GM23248 (cell line): ENCODE measurements at places on chromosomes 16 and 17. TPM values are rescaled to one million over a fixed set of nuclear protein-coding genes. Genes with fewer than 3 reads are reported as not detected.

The MRM3 gene
- total RNA-seq, result 19.1 and 28.7 TPM in 2 replicates

The KRTAP4-9 gene
- total RNA-seq, result not detected in 2 replicates

The OR1F1 gene
- 5.3 TPM in 1 of 2 replicates, not detected in the other for total RNA-seq

The TEX14 gene
- total RNA-seq, result not detected in 2 replicates

The NOTUM gene
- not detected in 2 replicates for total RNA-seq

The NPIPB9 gene
- 0.38 TPM in 1 of 2 replicates, not detected in the other for total RNA-seq

The HID1 gene
- not detected in 2 replicates for total RNA-seq

The C16orf54 gene
- total RNA-seq, result not detected in 2 replicates

The UMOD gene
- not detected in 2 replicates for total RNA-seq

The SECTM1 gene
- total RNA-seq, result 1.4 and 3.0 TPM in 2 replicates

The KRT31 gene
- not detected in 2 replicates for total RNA-seq

The G6PC1 gene
- total RNA-seq, result not detected in 2 replicates

GRCh38 chr16:30054959-30055553 is 10.5 kb upstream of the ALDOA start:
- no peak for DNase-seq

DNA sequence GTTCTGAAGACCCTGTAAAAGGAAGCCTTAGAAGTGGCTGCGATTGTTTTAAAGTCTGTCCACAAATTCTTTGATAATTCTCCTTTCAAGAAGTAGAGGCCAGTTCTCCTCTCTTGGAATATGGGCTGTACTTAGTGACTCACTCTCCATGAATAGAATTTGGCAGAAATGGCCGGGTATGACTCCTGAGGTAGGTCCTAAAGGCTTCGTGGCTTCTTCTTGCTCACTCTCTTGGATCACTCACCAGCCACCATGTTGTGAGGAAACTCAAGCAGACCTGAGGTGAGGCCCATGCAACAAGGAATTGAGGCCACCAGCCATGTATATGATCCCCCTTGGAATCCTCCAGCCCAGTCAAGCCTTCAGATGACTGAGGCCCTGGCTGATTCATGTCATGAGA is 75.8 kb downstream of the WWOX start:
- DNase-seq, result peak; percentile 20

DNA sequence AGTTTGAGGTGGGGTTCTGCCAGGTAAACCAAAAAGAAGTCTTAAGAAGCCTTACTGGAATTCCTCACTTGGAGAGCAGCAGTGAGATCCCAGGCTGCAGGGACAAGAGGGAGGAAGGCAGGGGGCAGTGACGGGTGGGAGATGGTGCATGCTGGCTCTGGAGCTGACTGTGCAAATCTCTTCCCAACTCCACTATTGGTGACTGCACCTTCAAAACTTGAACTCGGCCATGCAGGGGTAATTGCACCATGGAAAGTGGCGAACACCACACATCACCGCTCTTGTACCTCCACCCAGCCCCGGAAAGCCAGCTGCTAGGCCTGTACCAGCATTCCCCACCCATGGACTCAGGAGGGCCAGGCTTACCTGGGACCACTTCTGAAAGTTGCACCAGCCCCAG is 51.4 kb upstream of the CDR2 start:
- DNase-seq, result no peak

DNA sequence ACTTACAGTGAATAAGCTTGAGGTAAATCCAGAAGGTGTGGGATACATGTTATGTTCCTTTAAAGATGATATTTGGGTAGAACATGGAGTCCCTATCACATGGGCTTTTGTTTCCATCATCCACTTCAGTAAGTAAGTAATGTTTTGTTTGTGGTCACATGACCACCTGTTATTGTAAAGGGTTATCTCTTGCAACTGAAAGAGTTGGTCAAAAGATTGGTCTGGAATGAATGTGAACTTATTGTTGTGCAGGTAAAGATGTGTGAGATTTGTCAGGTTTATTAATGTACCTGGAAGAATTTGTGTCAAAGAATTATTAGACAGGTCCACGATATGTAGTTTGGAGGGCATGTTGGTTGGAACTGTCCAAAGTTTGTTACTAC is 1.6 kb downstream of the OMG start:
- no peak for DNase-seq

DNA sequence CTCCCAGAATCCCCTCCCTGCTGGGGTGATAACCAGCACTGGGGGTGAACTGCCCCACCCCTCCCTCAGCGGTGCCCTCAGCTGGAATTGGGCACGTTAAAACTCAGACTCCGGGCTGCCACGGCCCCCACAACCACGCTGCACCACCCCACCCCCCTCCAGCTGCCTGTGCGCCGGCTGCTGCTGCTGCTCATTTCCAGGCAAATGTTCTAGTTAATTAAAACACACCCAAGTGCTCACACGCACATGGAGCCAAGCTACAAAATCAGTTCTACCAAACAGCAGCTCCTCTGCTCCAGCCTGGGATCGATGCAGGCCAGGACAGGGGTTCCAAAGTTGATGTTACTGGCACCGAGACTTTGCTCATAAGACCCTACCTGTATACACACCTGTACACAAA is 180.5 kb downstream of the ZNF423 start:
- peak; percentile 16 for DNase-seq

- no peak for DNase-seq
Measured at GRCh38 chr17:63910096-63910495, 962 bp downstream of the CSHL1 start.

DNA sequence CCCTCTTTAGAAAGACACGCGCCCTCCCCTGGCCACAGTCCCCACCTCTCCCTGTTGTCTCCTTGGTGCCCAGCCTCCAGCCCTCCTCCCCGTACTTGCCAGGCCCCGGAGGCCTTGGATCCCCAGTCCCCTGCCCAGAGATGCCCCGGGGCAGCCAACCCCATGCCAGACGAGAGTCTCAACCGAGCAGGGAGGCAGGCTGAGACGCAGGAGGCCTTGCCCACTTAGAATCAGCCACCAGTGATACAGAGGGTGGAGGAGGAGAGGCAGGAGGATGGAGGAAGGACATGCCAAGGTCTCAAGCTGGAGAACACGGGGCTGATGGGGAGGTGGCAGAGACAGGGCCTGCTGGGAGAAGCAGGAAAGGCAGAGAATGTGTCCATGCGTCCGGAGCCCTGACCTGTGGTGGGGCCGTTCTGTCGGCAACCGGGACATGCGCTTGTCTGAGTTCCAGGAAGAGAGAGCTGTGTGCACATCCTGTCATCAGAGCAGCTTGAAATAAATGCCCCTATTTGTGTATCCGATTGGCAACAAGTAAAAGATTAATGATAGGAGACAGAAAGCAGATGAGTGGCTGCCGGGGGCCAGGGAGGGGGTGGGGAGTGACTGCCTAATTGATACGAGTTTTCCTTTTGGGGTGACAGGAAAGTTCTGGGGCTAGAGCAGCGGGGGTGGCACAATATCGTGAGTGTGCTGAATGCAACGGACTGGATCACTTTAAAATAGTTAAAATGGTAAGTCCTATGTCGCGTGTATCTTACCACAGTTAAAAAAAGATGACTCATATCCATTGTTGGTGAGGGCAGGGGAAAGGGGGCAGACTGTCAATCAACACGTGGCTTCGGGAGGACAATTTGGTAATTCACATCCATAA is 44.7 kb upstream of the MEAK7 start:
- DNase-seq, result no peak

- no peak for DNase-seq
Measured at GRCh38 chr16:66412182-66412581, 14.9 kb upstream of the BEAN1 start.

- DNase-seq, result no peak
Measured at GRCh38 chr17:15955793-15956541, 11.0 kb downstream of the ADORA2B start.

GRCh38 chr17:36501351-36501750 is 14.9 kb downstream of the ZNHIT3 start:
- no peak for DNase-seq

DNA sequence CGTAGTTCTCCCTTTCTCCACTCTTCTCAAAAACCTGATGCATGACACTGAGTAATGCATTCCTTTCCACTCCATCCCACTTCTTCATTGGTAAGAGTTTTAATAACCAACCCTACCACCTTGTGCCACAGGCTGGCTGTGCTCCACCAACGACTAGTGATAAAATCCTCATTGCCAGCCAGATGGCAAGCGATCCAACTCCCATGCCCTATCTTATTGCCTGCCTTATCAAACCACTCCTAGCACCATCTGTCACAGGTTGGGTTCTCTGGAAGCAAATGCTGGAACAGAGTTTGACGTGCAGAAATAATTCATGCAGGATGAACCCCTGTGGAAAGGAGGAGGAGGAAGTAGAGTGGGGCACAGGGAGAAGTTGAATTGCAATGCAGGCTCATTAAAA is 99.5 kb downstream of the CHD9NB start:
- DNase-seq, result no peak

DNA sequence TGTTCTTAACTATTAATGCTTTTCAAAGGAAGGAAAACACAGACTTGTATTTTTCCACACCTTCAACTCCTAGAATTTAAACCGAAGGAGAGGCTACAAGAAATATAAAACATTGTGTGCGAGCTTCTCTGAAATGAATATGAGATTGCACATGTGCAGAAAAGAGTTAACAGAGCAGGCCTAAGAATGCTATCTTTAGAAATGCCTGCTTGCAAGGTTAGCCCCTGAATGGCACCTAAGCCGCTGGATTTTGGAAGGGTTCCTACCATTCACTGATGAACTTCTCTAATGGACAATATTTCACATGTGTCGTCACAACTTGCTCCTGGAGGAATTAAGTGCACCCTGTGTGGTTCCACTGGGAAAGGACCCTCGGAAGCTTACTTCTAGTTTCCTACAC is 69.3 kb downstream of the FBXL20 start:
- no peak for DNase-seq

GRCh38 chr17:37824534-37825485 is 80.0 kb upstream of the HNF1B start:
- DNase-seq, result peak; percentile 67

DNA sequence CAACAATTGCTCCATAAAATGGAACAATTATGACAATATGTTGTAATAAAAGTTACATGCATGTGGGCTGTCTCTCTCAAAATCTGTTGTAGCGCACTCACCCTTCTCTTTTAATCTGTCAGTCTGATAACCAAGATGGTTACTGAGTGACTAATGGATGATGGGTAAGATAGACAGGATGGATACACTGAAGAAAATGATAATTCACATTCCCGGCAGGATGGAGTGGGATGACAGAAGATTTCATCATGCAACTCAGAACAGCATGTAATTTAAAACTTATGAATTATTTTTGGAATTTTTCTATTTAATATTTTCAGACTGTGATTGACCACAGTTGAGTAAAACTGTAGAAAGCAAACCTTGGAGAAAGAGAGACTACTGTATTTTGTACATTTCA is 30.5 kb downstream of the CDH13 start:
- DNase-seq, result peak; percentile 49

DNA sequence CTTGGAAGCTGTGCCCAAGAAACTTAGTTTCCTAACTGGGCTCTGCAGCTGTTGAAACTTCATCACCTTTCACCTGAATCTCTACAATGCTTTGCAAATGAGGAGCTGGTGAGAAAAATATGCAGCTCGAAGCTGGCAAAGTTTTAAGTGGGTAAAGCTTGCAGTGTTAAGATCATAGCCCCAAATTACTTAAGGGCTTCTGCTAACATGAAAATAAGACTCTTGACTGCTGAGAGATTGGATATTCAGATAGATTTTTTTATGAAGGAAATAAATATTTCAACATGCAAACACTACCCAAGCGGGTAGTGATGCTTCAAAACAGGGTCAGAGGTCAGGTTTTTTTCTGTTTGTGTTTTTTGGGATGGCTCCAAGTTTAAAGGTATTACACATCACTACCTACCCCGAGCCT is 278.7 kb downstream of the FTO start:
- DNase-seq, result no peak

DNA sequence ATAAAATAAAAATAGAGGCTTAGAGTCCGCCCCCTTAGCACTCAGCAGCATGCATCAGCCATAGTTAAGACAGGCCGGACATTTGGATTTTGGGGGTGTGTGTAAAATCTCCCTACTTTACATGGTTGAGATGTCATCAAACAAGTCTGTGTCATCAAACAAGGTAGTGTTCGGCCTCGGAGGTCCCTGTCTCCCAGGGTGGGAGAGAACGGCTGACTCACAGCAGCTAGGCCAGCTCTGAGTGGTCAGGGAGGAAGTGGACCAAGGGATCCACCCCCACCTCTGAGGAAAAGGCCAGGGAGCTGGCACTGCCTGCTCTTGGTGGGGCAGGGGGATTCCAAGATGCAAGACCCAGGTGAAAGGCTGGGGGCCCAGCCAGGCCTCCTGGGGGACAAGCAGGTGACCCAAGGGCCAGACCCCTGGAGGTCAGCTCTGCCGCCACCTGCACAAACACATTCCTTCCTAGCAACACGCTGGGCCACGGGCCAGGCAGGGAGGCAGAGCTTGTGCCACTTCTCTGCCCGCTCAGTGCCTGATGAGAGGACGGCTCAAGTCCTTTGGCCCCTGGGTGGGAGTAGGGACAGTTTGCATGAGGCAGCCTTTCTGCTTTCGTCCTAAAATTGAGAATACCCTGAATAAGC is 28.5 kb downstream of the KIFC3 start:
- DNase-seq, result no peak

DNA sequence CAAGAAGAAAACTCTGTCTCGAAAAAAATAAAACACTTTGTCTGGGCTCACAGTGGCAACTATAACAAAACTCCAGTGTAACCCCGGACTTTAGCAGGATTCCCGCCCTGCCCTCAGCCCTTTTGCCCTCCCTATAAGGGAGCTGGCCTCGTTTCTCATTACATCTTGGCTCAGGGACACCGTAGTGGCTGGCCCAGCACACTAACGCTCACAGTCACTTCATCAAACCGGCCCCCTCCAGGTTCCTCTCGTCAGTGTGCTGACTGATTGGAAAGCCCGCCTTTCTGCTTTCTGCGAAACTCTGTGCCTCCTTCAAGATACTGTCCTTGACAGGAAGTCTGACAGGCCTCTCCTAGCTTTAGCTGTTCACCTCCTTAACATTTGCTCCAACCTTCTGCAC is 11.2 kb upstream of the MYO1C start:
- DNase-seq, result no peak

DNA sequence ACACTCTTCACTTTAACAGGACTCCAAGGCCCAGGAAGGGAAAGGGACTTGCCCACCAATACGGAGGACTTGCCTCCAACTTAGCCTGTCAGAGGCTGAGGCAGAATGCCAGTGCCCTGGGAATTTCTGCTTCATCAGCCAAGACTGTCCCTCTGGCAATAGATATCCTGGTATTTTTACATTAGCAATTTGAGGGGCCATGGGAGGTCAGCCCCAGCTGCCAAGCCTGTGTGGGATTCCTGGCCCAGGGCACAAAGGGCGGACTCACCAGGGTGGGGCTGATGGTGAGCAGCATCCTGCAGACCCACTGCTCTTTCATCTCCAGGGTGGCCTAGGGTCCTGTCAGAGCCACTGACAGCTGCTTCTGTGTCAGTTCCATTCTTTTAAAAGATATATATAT is 78.3 kb upstream of the CIBAR2 start:
- no peak for DNase-seq

- no peak for DNase-seq
Measured at GRCh38 chr16:58820411-58820810, 86.3 kb upstream of the GOT2 start.

- DNase-seq, result no peak
Measured at GRCh38 chr17:52191491-52191890, 33.0 kb upstream of the CA10 start.

DNA sequence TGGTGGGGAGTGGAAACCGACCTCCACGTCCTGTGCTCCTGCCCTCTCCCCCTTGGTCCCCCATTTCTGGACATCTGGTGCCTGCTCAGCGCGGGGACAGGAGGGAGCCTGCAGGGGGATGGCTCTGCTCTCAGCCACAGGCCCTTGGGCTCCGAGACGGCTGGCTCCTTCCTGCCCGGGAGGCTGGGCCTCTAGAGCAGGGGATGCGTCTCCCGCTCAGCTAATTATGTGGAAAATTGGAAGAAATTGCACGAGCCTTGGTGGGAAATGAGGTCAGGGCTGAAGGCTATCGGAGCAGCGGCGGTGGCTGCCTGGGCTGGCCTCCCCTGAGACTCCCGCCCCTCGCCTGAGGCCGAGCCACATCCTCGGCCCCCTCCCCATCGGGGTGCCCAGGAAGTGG is 154.6 kb upstream of the CIBAR2 start:
- DNase-seq, result no peak
